GF-D8 (cell line): ENCODE measurements at places on chromosomes 2 and 18.
A peak's percentile ranks its signal among the peaks of the same experiment; 100 is the strongest.

DNA sequence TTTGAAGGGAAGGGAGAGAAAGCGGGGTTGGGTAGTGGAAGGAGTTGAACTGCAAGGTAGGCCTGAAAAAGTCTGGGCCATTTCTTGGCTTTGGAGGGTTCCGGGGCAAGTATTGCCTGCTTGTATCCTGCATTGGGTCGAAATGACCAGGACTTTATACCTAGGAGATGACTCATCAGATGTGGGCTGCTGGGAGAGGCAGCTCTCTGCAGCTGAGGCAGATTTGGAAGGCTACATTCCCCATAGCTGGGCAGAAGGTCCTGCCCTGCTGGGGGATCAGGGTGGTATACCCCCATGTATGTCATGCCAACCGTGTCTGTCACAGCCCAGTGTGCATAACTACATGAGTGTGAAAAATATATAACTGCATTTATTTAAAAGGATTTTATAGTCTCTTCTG is 171.8 kb upstream of the SPRED2 start:
- DNase-seq: no peak

DNA sequence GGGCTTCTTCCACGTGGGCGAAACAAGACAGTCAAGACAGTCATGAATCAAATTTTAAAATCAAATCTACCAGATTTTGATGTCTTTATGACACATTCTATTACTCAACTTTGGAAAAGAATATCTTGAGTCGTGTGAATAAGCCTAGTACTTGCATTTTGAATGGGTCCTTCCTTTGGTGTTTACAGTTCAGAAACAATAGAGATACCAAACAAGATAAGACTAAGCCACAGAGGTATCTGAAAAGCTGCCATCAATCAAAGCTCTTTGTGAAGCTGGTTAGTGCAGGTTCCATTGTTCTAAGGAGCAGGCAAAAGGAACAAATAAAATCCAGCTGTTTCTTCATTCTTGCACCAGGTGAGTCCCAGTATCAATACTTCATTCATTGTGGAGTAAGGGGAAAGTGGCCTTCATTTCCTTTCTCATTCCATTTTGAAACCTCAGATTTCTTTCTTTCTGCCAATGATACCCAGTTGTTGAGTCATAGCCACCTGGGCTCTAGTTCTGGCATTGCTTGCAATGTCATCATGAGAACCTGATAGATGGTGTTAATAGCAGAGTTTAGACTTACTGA is 151.7 kb upstream of the L3MBTL4 start:
- no peak for DNase-seq

GRCh38 chr18:3332376-3332775 is 70.4 kb downstream of the MYL12B start:
- no peak for DNase-seq

DNA sequence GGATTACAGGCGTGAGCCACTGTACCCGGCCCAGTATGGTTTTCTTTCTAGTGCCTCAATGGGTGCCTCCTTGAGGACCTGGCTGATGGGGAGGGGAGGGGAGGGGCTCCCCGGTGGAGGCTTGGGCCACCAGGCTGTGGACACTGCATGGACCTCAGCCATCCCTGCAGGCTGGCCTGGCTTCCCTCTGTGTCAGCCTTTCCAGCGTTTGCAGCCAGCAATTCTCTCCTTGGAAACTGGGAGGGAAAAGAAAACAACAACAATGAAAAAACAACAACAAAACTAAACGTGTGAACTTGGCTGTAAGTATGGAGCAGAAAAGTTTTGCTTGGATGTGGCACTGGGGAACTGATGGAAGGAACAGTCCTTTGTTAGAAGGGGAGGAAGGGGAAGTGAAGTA is 159.3 kb downstream of the GLI2 start:
- no peak for DNase-seq

- no peak for DNase-seq
Observed at GRCh38 chr2:118371515-118371914, 283.2 kb downstream of the INSIG2 start.

- DNase-seq: peak; percentile 9
Observed at GRCh38 chr18:77765468-77765867, 515.8 kb downstream of the GALR1 start.

DNA sequence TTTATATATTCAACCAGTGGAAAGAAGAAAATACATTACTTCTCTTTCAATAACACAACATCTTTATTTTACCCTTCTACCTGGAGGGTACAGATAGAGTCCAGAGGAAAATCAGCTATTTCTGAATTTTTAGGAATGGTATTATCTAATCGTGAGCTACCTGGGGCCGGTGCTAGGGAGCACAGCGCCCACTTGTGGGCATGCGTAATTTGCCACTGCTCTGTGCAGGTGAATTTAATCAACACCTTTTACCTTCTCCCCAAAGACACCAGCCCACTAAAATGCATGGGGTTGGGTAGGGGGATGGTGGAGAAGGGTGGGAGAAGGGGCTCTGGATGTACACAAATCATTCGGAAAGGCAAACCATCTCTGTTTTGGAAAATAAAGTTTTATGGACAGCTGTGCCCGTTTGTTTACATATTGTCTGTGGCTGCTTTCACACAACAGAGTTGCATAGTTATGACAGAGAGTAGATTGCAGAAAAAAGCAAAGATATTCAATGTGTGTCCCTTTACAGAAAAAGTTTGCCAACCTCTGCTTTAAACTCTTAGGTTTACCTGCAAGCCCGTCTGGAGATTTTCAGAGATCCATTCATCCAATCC is 51.5 kb upstream of the DCC start:
- no peak for DNase-seq

- no peak for DNase-seq
Observed at GRCh38 chr2:46314065-46314835, 17.0 kb downstream of the EPAS1 start.

- DNase-seq: no peak
Observed at GRCh38 chr2:36271266-36271665, 84.3 kb upstream of the CRIM1 start.

- DNase-seq: no peak
Observed at GRCh38 chr2:236254001-236254400, 10.2 kb downstream of the ASB18 start.

- DNase-seq: no peak
Observed at GRCh38 chr2:36357847-36358659, 2.5 kb downstream of the CRIM1 start.

- DNase-seq: no peak
Observed at GRCh38 chr2:238021327-238021726, 39.5 kb upstream of the SCLY start.

DNA sequence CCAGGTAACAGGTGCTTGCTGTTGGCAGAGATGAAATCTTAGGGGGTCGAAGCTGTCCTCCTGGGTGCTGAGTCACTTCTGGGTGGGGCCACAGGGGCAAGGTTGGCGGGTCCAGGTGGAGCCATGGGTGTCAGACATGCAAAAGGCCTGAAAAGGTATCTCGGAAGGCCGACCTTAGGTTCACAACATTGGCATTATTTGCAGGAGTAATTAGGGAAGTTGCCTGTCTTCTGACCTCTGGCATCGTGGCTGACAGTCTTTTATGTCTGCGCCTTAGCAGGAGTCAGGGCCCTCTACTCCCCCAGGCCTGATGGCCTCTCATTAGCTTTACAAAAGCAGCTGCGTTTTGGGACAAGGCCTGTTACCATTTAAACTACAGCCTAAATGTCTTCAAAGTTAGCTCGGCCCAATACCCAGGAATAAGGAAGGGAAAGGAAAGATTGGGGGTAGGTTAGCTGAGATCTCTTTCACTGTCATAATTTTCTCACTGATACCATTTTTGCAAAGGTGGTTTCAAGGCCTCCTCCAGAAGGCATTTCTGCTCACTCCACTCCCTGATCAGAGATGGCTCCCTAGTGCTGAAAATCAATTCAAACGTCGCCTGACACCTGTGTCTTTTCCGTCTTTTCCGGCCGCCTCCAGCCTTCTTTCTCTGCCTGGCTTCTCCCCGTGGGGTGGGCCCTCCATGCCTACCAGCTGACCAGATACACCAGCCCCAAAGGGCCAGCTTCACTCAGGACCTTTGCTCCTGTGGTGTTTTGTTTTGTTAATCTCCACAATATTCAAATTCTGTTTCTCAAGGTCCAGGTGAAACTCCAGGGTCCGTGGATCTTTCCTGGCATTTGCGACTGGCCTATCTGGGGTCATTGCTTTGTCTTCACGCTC is 90.8 kb downstream of the RHOB start:
- no peak for DNase-seq

- no peak for DNase-seq
Observed at GRCh38 chr2:117936871-117937428, 76.9 kb downstream of the CCDC93 start.

DNA sequence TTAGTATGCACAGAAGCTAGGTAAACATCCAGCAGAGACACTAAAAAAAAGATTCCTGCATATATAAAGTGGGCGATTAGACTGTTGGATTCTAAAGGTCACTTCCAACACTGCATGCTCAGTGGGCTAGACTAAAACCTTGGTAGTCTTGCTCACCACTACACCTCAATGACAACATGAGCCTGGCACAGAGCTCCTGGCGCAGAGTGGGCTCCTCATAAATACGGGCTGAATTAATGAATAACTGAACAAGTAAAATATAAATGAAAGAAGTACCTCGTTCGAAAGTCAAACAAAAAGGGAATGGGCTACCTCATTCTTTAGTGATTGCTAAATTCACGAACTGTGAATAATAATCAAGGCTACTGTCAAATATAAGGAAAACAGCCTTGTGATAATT is 185.3 kb downstream of the STK39 start:
- no peak for DNase-seq

DNA sequence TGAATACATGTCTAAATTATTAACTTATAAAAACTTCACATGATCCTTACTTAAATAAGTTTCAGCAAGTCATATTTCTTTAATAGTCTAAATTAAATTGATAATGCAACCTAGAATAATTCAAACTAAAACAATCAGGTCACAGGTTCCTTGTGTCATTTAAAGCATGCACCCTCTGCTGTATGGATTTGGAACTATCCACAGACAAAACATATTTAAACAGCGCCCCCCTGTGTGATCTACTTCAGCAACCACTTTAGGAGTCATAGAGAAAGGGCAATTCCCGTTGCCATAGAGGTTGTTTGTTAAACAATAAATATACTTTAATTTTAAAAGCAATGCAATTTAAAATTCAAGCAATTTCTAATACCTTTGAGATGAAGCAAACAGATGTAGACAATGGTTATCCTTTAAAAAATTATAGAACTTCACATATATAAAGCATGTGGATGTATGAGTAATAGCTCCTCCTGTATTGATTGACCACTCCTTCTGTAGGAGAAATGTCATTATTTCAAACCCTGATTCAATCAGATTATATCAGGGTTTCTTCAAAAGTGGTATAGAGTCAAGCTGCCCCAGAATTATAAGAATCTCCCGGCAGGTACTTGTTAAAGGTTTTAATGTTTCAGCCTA is 21.2 kb downstream of the GRB14 start:
- DNase-seq: no peak

DNA sequence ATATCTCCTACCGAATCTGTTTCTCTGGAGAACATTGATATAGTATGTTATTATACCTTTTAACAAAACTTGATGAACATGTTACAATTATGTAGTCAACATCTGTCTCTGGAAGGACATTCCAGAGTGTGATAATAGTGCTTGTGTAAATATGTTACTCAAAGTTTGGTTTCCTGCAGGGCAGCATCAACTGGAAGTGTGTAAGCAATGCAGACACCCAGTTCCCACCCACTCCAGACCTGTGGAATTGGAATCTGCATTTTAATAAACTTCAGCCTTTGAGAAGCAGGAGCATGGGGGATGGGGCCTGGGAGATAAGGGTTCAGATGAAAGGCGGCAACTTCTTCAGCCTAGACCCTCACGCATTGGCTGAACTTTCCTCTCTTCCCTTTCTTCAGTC is 398.9 kb downstream of the RND3 start:
- DNase-seq: no peak

- DNase-seq: no peak
Observed at GRCh38 chr2:240473211-240473610, 37.7 kb downstream of the GPC1 start.

DNA sequence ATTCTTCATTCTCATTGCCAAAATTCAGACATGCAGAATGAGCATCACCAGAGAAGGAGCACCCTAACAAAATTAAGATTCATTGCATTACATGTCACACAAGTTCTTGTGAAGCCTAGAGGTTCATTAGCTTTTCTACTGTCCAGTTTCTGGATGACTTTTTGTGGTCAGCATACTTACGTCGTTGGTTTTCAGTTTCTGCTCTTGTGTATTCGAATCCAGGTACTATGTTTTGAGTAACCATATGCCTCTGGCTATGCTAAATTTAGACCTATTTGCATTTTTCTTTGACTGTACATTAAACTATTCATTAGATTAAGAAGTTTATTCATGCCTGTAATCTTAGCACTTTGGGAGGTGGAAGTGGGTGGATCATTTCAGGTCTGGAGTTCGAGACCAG is 251.3 kb downstream of the PARD3B start:
- no peak for DNase-seq

DNA sequence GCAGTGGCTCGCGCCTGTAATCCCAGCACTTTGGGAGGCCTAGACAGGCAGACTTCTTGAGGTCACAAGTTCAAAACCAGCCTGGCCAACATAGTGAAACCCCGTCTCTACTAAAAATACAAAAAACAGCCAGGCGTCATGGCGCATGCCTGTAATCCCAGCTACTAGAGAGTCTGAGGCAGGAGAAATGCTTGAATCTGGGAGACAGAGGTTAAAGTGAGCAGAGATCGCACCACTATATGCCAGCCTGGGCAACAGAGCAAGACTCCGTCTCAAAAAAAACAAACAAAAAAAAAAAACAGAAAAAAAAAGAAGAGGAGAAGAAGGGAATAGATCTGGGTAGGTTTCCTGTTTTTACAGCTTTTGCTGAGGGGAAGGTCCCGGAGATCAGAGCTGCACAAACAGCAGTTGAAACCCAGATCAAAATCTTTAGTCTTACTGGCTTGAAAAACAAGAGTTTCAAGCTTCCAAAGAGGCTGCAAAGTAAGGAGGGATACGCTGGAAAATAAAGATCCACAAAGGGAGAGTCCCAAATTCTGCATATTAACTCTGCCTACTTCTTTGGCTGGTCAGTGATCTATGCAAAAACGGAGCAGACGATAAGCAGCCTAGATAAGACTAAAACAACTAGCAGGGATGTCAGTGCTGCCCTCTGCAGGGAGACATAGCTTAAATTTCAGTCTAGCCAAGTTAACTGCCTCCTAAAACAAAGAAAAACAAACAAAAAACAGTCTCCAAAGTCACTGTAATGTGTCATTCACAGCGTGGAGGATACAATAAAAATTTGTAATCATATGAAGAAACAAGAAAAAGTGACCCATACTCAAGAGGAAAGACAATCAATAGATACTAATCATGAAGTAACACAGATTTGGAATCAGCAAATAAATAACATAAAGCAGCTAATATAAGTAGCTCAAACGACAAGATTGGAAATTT is 74.1 kb downstream of the TLK1 start:
- DNase-seq: no peak
